GM12864 (cell line): ENCODE measurements at places on chromosomes 3 and 15.

DNA sequence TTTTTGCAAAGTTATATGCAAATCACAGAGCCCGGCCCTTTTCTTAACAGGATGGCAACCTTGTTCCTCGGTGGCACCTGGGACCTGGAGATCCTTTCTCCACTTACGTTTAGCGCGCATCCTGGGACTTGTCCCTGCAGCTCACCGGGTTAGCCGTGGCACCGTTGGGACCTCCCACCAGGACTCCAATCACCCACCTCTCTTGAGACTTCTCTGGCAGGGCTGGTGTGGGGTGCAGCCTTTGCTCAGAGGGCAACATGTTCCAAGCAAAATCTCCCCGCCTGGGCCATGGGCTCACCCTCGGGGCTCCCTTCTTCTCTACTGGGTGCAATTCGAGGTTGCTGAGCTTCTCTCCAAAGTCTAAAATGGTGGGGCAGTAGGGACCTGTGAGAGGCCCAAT lies 211.9 kb upstream of the UMPS start:
- no peak for DNase-seq

DNA sequence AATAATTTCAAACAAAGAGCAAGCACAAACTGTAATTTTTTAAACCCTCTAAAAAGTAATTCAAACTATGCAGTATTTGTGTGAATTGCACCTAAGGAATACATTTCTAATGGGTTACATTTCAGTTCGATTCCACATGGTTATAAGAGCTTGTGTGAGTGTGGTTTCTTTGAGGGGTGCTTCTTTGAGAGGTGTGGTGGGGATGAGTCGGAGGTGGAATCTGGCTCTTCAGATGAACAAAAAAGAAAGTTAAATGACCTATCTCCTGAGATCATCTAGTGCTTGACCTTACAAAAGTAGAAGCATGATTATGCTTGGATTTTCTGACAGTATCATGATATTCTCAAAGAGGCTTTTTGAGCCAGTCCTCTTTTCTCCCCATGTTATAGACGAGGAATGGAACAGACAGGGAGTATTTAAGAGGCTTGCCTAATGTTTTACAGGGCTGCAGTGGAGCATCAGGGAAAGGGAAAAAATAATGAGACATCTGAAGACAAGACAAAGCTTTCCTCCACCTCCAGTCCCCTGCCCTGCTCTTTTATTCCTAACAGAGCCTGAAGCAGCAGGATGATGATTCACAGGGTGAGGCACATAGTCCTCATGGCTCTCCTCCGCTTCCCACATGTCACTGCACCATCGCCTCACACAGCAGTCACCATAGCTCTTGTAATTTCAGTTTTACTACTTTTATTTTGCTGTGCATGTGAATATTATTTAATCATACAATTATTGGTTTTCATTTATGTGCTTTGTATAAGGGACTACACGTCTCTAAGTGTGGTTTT lies 82.0 kb downstream of the LYSMD4 start:
- no peak for DNase-seq

- no peak for DNase-seq
Measured at GRCh38 chr3:12947504-12948369, 106.4 kb upstream of the RPL32 start.

- DNase-seq = no peak
Measured at GRCh38 chr15:51846463-51847230, 17.2 kb downstream of the TMOD3 start.

DNA sequence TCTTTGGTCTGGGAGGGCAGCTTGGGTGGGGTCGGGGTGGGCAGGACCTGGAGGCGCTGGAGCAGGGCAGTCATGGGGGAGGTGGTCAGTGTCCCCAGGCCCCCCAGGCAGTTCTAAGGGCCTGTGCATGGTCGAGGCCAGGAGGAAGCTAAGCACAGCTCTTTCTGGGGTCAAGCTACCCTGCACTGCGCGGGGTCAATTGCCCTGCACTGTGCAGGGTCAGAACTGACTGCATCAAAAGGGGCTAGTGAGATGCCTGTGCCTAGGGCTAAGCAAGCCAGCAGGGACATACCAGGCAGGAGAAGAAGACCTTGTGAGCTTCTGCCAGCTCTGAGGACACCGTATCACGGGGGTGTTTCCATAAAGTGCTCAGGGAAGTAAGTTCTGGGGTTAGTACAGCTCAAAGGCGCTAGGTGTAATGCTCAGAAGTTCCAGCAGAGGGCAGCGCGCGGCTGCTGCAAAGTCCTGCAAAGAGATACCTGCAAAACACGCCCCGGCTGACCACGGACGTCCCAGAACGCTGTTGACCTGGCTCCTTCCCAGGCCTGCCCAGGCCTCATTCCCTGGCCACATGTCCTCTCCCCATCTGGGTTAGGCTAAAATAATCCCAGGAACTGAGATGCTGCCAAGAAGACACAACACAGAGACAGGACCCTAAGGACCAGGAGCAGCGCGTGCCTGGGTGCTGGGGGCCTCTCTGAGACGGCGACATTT lies 18.8 kb upstream of the IQSEC1 start:
- no peak for DNase-seq

GRCh38 chr15:38626443-38627050 lies 61.9 kb upstream of the RASGRP1 start:
- no peak for DNase-seq

DNA sequence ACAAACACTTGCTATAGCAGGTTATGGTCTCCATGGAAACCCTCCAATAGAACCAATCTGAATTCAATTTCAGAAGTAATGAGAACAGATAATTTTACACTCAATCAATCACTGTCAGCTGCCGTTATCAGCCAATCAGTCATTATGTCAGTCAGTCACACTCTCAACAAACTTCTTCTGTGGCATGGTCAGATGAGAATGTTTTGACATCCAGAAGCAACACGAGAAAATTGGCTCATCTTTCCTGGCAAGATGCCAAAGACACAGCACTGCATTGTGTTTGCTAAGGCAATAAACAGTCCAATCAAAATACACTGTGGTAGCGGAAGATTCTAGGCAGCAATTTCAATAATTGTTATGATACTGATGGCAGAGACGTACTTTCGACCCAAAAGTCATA lies 190.7 kb downstream of the RORA start:
- no peak for DNase-seq

DNA sequence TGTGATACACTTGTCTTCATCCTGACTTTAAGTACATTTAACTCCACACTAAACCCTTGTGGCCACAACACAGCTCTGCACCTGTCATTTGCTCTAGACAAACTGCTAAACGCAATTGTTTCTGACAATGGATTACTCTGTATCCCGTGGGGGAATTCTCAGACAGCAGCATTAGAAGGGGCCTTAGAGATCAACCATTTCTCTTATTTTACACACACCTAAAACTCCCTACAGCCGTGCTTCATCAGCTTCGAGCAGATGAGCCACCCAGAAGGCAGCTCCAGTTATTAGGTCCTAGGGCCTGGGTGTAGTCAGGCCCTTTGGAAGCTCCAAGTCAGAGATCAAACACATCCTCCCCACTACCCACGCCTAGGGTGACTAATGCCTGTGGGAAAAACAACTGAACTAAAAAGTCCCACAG lies 1.3 kb upstream of the IL12A start:
- DNase-seq = no peak

GRCh38 chr3:149936812-149937230 lies 33.9 kb downstream of the PFN2 start:
- DNase-seq = peak; percentile 26

DNA sequence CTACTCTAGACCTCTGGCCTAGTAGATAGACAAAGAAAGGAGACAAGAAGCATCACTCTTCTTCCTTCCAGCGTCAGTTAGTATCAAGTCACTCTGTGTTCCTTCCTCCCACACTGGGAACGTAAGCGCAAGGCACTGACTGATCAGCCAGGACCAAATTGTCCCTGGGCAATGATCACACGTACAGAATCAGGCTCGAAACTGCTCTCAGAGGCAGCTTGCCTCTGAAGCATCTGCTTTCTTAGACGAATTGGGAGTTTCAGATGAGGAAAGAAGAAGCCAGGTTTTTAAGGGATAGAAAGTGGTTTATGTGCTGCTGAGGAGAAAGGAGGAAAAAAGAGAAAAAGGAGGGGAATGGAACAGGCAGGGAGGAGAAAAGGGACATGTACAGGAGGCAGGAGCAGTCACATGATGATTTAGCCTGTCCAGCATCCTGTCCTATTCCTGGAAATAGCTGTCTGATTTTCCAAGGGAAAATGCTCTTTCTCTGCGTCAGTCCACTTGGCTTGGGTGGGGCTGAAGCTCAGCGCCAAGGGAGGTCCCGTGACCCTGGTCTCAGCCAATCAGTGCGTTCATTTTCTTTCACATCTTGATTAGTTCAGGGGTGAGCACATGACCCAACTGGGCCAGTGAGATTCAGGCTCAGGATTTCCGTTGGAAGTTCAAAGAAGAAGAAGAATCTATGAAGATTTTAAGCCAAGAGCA lies 102.0 kb upstream of the PRICKLE2 start:
- no peak for DNase-seq

GRCh38 chr15:57772223-57772957 lies 65.9 kb downstream of the POLR2M start:
- no peak for DNase-seq

- no peak for DNase-seq
Measured at GRCh38 chr15:51620122-51620521, 2.4 kb downstream of the DMXL2 start.

DNA sequence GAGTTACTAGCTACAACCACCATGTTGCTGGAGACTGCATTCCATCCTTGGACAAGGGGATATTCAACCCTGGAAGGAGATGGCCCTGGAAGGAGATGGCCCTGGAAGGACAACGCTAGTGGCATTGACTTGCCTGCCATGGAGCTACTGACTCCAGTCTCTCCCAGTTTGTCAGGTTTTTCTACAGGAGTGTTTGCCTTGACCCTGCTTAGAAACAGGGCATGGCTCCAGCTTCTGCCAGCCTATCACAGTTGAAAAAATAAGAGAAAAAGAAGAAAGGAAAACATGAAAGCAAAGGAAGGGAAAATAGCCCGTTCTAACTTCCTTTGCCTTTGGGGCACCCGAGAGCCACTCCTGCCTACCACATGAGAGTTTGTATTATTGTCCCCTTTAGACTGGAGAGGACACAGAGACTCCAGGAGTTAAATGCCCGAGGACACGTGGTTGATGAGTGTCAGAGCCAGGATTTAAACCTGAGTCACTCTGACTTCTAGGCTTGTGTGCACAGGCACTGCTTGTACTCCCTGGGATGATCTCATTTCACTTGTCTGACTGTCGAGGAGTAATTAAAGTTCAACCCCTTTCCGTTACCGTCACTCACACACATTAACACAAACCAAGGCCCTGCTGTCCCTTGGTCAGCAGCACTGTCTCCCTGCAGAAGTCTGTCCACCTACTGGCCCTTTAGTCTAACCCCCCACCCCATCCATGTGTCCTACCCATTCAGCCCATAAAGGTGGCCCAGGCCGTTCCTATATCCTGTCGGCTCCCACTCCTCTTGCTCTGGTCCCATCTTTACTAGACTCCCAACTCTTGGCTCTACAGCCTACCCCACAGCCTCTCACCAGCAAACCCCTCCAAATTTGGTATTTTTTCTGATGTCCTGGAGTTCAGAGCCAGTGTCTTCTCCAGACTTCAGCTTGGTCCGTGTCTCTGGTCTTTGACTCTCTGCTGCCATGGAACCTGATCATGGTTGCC lies 46.1 kb downstream of the C2CD4A start:
- DNase-seq = no peak

- peak; percentile 79 for DNase-seq
Measured at GRCh38 chr3:103218146-103218545, 783.3 kb downstream of the ZPLD1 start.

DNA sequence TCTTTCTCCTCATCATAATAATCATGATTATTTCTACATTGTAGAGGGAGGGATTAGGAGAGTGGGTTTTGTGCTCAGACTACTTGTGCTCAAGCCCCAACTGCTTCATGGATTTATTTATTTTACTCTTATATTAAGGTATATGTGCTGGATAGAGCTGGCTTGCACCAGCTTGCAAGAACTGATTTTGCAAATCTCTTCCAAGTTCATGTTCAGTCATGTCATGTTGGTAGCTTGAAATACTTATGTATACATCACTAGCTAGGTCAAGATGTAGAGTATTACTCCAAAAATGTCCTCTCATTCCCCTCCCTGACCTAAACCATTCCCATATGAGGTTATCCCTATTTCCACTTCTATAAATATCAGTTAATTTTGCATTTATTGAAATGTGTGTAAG lies 293.9 kb upstream of the RBMS3 start:
- no peak for DNase-seq

GRCh38 chr3:194732617-194733016 lies 46.9 kb downstream of the FAM43A start:
- no peak for DNase-seq

- DNase-seq = no peak
Measured at GRCh38 chr3:162143180-162143579, 646.6 kb downstream of the OTOL1 start.

DNA sequence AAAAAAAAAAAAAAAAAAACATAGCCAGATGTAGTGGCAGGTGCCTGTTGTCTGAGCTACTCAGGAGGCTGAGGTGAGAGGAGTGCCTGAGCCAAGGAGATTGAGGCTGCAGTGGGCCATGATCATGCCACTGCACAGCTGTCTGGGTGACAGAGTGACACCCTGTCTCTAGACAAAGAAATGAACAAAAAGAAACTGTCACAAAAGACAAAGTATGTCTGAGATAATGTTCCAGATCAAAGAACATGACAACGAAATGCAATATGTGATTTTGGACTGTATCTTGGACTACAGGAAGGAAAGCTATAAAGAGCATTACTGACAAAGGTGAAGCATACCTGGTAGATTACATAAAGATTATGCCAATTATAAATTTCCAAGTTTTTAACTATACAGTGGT lies 862.8 kb downstream of the ROBO2 start:
- no peak for DNase-seq

DNA sequence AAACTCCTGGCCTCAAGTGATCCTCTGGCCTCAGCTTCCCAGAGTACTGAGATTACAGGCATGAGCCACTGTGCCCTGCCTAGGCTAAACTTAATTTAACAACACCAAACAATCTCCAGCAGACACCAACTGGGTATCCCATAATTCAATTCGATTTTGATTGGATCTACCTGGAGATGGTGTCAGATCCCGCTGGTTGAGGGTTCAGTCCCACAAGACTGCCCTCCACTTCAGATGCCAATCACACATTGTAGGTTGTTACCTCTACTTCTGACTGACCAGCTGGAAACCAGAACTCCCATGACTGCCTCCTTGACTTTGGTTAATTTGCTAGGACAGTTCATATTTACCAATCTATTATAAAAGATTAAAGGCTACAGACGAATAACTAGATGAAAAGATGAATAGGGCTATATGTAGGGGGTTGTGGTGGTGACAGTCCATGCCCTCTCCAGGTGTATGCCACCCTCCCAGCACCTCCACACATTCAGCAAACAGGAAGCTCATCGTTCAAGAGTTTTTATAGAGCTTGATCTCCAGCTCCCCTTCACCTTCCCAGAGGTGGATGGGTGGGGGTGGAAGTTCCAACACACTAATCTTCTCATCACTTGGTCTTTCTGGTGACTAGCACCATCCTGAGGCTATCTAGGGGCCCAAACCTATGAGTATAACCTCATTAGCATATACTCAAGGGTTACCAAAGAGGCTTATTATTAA lies 9.3 kb downstream of the B2M start:
- no peak for DNase-seq

DNA sequence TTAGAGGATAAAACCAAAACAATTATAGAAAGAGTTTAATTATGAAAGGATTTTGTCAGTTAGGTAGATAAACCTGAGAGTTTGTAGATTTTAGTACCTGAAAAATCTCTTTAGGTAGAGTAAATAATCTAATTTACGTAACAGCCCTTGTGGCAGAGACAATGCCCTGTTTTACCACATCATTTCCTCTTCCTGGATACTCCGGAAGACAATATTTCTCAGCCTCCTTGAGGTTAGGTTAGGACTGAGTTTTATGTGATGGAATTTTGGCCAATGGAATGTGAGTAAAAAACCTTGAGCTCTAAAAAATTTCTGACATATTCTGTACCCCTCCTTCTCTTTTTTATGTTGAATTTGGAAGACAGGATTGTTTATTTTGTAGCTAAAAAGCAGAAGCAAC lies 50.7 kb upstream of the TPRG1 start:
- no peak for DNase-seq
